Cardiac muscle cell (in vitro differentiated cells and primary cell): ENCODE measurements at places on chromosomes 6 and 20. TPM values are rescaled to one million over a fixed set of nuclear protein-coding genes. Genes with fewer than 3 reads are reported as not detected.

The SNPH gene
- 8.1 and 14.6 TPM in 2 replicates for total RNA-seq

The STMND1 gene
- not detected in 2 replicates for total RNA-seq

The FAM162B gene
- total RNA-seq = 0.39 TPM in 1 of 2 replicates, not detected in the other

The COL12A1 gene
- total RNA-seq = 0.66 and 3.4 TPM in 2 replicates

The MACROD2 gene
- total RNA-seq = 6.1 and 14.4 TPM in 2 replicates

The TINAG gene
- not detected in 2 replicates for total RNA-seq

The RCAN2 gene
- 33.8 and 44.9 TPM in 2 replicates for total RNA-seq

The MYO6 gene
- total RNA-seq = 8.7 and 17.9 TPM in 2 replicates

The TFAP2D gene
- not detected in 2 replicates for total RNA-seq
